Stimulated activated CD8-positive, alpha-beta memory T cell treated with anti-CD3 and anti-CD28 coated beads, Interleukin-7, amount 100 ng/mL, for 24 hours (primary cell): ENCODE measurements at places on chromosomes 6 and 20.

- DNase-seq, result no peak
Measured at GRCh38 chr20:2234598-2235191, 61.1 kb upstream of the TGM3 start.

DNA sequence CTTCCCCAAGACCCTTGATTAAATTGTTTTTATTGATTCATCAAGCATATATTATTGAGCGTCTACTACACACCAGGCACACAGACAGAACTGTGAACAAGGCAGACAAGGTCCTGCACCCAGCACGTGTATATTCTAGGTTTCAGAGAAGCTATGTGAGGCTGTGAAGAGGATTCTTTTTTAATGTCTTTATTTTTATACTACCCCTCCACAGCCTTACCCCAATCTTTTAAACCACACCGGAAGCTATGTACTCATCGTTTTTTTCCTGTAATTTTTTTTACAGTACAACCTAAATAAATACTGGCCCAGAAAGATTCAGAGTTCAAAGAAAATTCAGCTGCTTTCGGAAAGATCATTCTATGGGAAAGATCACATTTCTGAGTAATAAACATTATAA lies 10.0 kb downstream of the SGK1 start:
- DNase-seq, result no peak

- no peak for DNase-seq
Measured at GRCh38 chr6:11625302-11625701, 87.8 kb downstream of the TMEM170B start.

- DNase-seq, result no peak
Measured at GRCh38 chr20:31617432-31618104, 12.5 kb downstream of the ID1 start.

- no peak for DNase-seq
Measured at GRCh38 chr6:38570750-38571149, 69.0 kb downstream of the BTBD9 start.

DNA sequence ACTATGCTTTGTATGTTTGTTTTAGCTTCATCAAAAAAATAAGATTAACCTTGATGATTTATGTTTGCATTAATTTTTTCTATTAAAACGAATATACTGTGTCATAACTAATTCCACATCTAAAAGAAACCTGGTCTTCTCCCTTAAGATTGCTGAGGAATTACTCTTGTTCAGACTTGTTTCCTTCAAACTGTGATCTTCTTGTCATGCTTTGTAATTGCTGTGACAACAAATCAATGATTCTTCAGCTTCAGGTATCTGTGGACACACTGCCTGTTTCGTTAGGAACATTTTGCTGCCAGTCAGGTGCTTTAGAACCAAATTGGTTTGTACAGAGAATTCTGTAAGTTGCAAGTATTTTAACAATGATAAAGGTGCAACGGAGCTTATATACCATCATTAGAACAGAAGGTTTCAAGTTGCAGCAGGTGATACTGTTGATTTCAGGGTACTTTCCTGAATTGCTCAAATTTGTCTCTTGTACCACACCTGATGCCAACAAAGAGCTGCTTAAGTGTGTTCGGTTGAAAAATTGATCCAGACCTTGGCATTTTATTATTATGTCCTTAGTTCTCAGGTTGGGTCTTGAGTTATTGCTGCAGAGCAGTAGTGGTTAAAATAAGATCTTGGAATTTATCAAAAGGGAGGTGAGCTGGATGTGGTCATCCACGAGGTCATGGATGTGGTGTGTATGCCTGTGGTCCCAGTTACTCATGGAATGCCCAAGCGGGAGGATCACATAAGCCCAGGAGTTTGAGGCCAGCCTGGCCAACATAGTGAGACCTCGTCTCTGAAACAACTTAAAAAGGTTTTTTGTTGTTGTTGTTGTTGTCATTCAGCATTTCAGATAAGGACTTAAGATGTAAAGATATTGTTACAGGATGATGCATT lies 19.5 kb downstream of the SYTL3 start:
- DNase-seq, result no peak

DNA sequence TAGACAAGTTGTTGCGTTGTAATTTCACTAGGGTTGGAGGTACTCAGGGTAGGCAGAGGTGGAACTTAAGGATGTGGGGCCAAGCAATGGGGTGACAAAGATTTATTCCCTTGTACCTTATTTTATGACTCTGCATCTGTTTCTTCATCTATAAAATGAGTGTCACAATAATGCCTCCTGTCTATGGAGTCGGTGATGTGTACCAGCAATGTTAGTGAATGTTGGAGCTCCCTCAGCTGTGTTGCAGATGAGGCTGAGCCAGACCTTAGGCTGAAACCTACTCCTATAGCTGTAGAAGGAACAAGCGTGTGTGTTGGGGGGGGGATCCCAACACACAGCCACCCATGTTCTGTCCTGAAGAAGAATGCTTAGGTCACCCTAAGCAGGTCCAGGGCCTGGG lies 4.5 kb downstream of the UBE2C start:
- no peak for DNase-seq

DNA sequence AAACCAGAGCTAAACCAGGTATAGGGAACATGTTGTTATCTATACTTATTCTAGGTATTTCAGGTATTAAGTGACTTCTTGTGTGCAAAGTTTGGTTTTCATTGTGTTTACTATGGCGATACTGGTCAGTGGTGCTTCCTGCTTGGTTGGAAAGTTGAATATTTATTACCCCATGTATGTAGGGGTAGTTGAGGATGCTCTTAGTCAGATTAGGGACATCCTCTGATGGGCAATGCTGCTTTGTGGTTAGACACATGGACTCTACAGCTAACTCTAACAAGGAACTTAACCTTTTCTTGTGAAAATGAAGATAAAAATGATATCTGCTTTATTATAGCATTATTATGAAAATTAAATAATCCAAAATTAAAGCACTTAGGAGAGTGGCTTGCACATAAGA lies 44.1 kb upstream of the ENPP1 start:
- DNase-seq, result no peak

DNA sequence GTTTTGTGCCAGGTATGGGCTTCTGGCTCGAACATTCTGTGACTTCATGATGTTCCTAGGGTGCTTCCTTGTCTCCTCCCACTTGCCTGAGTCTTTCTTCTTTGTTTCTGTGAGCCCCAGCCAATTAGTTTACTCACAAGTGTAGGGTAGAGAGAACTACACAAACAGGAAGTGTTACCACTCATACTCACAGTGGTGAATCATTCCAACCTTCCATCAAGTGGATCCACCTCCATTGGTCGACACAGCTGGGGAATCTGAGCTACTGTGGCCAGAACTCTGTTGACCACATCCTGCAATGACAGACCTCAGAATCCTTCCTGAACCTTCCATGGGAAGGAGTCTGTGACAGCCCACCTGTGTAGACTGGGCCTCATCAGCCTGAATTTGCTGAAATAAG lies 76.8 kb downstream of the UNC5CL start:
- no peak for DNase-seq

DNA sequence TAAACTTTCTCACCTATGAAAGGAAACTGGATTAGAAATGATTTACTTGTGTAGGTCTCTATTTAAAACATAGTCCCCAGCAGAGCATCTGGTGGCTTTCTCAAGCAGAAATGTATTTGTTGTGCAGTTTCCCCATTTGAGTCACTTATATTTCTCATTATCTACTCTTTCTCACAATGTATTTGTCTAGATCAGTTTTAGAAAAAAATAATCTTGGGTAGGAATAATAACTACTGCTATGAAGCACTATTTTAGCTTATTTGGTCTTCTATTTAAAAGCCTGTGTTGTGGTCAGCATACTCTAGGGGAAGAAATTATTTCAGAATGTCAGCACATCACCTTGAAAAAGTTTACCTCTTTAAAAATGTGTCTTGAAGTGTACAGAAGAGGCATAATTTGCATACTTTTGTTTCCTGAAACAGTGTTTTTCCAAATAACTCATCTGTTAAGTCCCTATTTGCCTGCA lies 60.9 kb upstream of the PRL start:
- no peak for DNase-seq

GRCh38 chr20:9495701-9496100 lies 18.7 kb upstream of the LAMP5 start:
- no peak for DNase-seq

- DNase-seq, result no peak
Measured at GRCh38 chr6:87879132-87879861, 168.3 kb upstream of the SPACA1 start.

DNA sequence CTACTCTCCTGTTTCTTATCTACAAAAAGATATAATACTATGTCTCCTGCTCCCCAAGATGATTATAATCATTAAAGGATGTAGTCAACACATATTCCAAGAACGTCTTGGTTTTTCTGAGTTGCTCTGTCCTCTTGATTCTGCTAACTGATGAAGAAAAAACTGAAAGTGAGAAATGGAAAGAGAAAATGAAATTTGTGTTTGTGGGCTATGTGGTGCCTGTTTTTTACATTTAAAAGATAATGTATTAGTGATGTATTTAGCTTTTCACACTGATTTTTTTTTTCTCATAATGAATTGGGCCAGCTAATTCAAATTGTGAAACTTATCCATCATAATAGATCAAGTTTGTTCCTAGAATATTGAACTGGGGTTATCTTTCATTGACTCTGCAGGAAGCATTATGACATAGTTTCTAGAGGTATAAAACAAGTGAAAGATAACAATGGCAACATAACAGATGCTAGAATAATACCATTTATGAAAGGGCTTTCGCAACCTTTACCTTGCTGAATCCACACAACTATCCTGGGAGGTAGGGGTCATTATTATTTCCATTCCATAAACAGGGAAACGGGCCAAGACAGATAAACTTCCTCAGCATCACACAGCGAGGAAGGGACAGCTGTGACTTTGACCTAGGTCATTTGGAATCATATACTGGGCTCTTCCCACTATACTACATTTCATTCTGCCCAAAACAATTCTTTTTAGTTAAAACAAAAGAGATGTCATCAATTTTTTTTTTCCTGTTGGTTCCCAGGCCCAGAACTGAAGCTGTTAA lies 336.7 kb downstream of the GJA1 start:
- DNase-seq, result no peak

GRCh38 chr6:6997263-6998193 lies 110.2 kb upstream of the RREB1 start:
- no peak for DNase-seq

DNA sequence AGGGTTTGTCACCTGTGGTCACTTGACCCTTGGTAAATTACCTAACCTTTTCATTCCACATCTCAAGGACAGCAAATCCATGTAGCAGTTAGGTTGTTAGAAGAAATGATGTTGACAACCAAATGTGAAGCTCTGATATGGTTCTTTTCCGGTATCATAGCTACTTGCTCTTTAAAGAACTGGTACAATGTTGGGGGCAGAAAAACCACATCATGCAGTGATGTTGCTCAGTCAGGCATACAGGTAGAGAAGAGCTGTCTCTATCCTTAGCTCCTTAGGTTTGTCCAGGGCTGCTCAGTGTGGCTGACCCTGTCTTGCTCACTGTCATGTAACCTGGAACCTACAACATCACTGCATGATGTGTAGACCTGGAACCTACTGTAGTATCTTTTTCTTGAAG lies 135.5 kb downstream of the LRRC1 start:
- DNase-seq, result no peak

GRCh38 chr6:104639668-104640067 lies 220.1 kb downstream of the HACE1 start:
- DNase-seq, result no peak
